ENCODE measurements at places on chromosomes 6 and 20.

- no peak for DNase-seq
Measured at GRCh38 chr6:160156842-160157241, 35.2 kb downstream of the SLC22A1 start.

- no peak for DNase-seq
Measured at GRCh38 chr6:21033084-21033483, 498.8 kb downstream of the CDKAL1 start.

GRCh38 chr6:56387621-56388414, 140.4 kb upstream of the COL21A1 start:
- no peak for DNase-seq

GRCh38 chr6:71642120-71642519, 244.2 kb upstream of the RIMS1 start:
- DNase-seq: no peak

All from RWPE1 (cell line).